ENCODE measurements at places on chromosomes 3 and 15.

- no peak for DNase-seq
Measured at GRCh38 chr3:72543246-72543645, 305.0 kb downstream of the SHQ1 start.

- no peak for DNase-seq
Measured at GRCh38 chr3:5045961-5046360, 66.7 kb downstream of the BHLHE40 start.

DNA sequence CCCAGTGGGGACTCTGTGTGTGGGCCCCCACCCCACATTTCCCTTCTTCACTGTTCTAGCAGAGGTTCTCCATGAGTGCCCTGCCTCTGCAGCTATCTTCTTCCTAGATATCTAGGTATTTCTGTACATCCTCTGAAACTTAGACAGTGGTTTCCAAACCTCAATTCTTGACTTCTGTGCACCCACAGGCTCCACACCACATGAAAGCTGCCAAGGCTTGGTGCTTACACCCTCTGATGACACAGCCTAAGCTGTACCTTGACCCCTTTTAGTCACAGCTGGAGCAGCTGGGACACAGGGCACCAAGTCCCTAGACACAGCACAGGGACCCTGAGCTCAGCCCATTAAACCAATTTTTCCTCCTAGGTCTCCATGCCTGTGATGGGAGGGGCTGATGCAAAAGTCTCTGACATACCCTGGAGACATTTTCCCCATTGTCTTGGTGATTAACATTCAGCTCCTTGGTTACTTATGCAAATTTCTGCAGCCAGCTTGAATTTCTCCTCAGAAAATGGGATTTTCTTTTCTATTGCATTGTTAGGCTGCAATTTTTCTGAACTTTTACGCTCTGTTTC lies 304.5 kb downstream of the OTOL1 start:
- no peak for DNase-seq

- no peak for DNase-seq
Measured at GRCh38 chr3:28067014-28067413, 174.4 kb upstream of the CMC1 start.

GRCh38 chr3:12351145-12351544 lies 62.3 kb downstream of the PPARG start:
- DNase-seq, result no peak

GRCh38 chr3:180378496-180378895 lies 223.5 kb upstream of the TTC14 start:
- no peak for DNase-seq

All from HuH-7 (cell line).